Ureter (tissue), 1 donor: ENCODE measurements at places on chromosomes 7 and 10.

GRCh38 chr7:43824963-43825362, 44.4 kb downstream of the MRPS24 start:
- no peak for DNase-seq

GRCh38 chr7:134443396-134444070, 15.4 kb downstream of the AKR1B1 start:
- DNase-seq, result no peak

DNA sequence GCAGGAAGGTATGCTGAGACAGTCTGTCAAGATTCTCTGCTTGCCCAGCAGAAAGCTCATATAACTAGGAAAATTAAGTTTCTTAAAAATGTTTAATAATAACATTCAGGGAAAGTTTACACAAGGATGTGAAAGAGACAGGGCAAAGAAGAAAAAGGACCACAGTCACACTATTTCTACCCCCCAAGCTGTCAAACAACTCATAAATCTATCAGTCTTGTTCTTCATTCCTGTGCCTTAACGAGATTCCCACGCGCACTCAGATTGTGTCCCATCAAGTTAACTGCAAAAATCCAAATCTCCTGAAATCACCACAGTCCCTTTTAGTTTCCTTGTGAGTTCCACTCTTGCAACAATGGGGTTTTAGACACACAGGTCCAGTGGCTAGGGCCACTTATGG, 14.9 kb downstream of the CUL2 start:
- no peak for DNase-seq

DNA sequence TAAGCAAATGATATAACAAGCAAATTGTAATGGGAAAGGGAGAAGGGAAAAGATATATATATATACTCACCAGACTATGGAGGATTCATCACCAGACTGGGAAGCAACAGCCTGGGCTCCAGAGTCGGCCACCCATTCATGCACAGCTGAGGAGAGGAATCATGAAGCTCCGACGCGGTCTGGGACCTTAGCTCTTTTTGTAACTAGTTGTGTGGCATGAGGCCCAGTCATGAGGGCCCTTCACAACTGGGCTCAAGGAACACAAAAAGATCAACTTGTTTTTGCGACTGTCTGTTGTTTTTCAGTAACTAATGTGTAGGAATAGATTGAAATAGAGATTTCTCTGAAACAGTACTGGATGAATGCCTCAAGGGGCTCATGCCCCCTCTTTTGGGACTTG, 911.2 kb downstream of the TYW1 start:
- no peak for DNase-seq

GRCh38 chr7:145909991-145910513, 206.5 kb upstream of the CNTNAP2 start:
- DNase-seq, result no peak
